ENCODE measurements at places on chromosomes 3 and 15. TPM values are rescaled to one million over a fixed set of nuclear protein-coding genes. Genes with fewer than 3 reads are reported as not detected.
A peak's percentile ranks its signal among the peaks of the same experiment; 100 is the strongest.

DNA sequence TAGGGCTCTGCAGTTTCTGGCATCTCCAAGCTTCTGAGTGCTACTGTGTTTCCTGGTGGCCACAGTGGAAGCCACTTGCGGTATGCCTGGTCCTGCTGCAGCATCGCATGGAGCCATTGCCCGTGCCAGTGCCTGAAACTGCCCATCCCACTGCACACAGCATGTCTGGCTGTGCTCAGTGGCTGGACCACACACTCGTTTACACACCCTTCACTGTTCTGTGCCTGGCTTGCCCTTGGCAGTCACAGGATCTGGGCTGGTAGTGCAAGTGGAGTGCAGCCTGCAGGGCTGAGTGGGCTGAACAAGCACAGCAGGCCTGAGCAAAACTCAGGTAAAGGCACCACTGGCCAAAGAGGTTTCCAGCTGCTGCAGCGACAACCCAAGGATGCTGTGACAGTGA is 600.0 kb downstream of the SI start:
- no peak overlapping the region for H3K27ac ChIP-seq
- H3K4me1 ChIP-seq, result no peaks in the 10 kb centered on the region
- H3K36me3 ChIP-seq, result no peaks in the 10 kb centered on the region
- no peak overlapping the region for H3K4me3 ChIP-seq
- H3K27me3 ChIP-seq, result no peaks in the 10 kb centered on the region
- DNase-seq, result no peak

DNA sequence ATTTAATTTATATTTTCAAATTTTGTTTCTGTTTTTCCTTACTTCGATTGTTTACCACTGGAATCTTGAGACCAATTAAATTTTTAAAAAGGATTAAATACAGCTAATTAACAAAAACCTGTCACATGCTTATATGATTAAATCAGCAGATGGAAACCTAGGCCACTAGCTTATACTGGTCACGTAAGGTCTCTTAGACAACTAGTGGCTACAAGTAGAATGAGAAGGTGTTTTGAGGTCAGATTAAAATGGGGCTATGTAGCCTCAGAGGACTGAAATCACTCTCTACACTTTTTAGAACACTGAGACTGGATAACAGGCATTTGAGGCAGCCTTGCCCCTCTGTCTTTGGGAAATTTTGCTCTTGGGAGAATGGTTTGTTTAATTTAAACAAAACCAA is 246.5 kb upstream of the ONECUT1 start:
- no peaks in the 10 kb centered on the region for H3K36me3 ChIP-seq
- peaks cover 8% of the 10 kb centered on the region for H3K4me1 ChIP-seq
- no peaks in the 10 kb centered on the region for H3K27me3 ChIP-seq
- H3K27ac ChIP-seq, result no peak overlapping the region

DNA sequence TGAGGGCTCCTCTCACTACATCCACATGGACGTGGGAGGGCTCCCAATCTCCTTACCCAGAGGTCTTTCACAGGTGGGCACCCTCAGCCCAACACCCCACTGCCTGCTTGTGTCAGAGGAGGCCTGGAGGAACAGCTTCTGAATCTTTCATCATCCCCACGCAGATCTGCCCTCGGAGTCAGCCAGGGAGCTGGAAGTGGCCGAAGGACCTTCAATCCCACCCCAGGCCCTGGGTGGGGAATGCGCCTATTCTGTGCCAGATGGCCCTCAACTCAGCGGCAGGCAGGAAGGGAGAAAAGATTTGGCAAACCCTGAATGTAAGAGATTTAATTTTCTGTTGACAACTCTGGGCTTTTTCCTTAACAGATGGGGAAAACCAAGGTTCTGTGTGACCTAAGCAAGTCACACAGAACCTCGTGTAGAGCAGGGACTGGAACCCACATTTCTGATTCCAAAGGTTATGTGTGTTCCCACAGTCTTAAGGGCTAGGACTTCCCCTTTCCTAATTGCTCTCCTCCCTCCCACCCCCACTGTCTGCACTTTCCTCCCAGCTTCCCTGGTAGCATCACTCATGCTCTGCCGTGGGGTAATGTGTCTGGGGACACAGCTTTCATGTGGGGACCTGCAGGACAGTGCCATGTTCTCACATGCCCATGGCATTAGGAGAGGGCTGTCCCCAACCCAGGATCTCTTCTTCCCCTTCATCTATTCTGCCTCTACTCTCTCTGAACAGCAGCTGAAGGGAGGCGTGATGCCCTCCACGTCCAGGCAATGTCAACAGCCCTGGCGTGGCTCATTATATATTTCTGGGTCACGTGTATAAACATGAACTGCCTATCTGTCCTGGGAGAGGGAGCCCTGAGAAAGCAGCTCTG is 98.1 kb downstream of the SEMA5B start:
- H3K27me3 ChIP-seq, result no peaks in the 10 kb centered on the region
- H3K4me3 ChIP-seq, result no peak overlapping the region
- H3K27ac ChIP-seq, result no peak overlapping the region
- no peak for DNase-seq
- no peaks in the 10 kb centered on the region for H3K4me1 ChIP-seq

GRCh38 chr15:64341961-64342360 is 14.0 kb downstream of the CSNK1G1 start:
- H3K27me3 ChIP-seq, result no peaks in the 10 kb centered on the region
- no peak overlapping the region for H3K27ac ChIP-seq
- peaks cover 2% of the 10 kb centered on the region for H3K36me3 ChIP-seq
- no peak overlapping the region for H3K4me3 ChIP-seq

PARL gene
- 70.5 TPM for total RNA-seq

- H3K27ac ChIP-seq, result no peak overlapping the region
- H3K36me3 ChIP-seq, result no peaks in the 10 kb centered on the region
- H3K27me3 ChIP-seq, result no peaks in the 10 kb centered on the region
- no peak overlapping the region for H3K4me3 ChIP-seq
These were observed 24.3 kb downstream of the RPLP1 start for GRCh38 chr15:69476704-69477473.

PLSCR2 gene
- not detected for total RNA-seq

DNA sequence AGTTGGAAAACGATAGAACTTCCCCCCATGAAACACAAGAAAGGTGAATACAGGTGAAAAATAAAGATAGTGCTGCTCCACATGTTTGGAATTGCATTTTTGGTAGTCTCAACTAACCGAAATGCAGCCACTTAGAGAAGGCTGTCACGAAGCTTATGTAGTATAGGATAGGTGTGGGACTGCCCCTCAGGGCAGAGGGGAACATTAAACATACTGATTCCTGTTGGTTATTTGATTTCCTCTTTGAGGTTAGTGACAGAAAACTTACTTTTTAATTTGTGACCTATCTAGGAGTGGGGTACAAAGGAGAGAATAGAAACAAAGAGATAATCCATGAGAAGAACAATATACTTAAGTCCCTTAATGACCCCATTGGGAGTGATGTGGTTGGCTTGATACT is 85.8 kb upstream of the SATB1 start:
- no peak overlapping the region for H3K27ac ChIP-seq
- DNase-seq, result no peak
- H3K27me3 ChIP-seq, result peaks cover 5% of the 10 kb centered on the region
- no peaks in the 10 kb centered on the region for H3K36me3 ChIP-seq
- peaks cover 4% of the 10 kb centered on the region for H3K4me1 ChIP-seq
- no peak overlapping the region for H3K4me3 ChIP-seq

- peak; percentile 39 for DNase-seq
- H3K27me3 ChIP-seq, result no peaks in the 10 kb centered on the region
- H3K36me3 ChIP-seq, result no peaks in the 10 kb centered on the region
- H3K4me1 ChIP-seq, result peaks cover 60% of the 10 kb centered on the region
These were observed 50.2 kb downstream of the VGLL4 start for GRCh38 chr3:11593318-11594034.

CYP1A2 gene
- not detected for total RNA-seq

DNA sequence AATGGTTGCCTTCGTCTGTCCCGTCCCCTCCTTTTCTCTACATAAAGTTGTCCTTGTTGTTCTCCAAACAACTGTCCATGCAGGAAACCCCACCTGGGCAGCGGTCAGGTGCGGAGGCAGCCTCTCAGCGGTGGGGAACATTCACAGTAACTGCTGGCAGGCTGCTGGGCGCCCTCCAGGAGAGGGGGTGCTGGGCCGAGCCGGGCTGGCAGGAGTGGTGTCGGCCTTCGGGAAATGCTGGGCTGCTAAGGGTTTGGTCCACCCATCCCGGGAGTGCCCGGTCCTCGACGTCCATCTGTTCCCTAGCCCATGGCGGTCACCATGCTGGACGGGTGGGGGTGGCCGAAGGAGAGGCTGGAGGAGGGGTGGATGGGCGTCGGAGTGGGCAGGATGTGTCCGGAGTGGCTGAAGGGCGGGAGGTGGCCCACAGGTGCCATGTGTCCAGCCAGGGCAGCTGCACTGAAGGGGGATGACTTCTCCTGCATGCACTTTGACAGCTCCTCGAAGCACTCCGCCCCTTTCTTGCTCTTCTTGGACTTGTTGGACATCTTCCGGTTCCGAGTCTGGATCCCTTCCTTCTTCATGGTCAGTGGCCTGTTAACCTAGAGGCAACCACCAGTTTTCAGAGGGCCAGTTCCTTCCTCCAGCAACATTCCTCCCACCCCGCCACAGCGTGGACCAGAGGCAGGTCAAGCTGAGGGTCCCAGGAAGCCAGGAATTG is 12.1 kb downstream of the GATA2 start:
- H3K4me3 ChIP-seq, result no peak overlapping the region
- H3K36me3 ChIP-seq, result no peaks in the 10 kb centered on the region
- peaks cover 41% of the 10 kb centered on the region for H3K4me1 ChIP-seq
- no peak overlapping the region for H3K27ac ChIP-seq
- H3K27me3 ChIP-seq, result peaks cover 100% of the 10 kb centered on the region

- peak overlapping the region; percentile 80 for H3K4me3 ChIP-seq
- no peaks in the 10 kb centered on the region for H3K36me3 ChIP-seq
- peaks cover 5% of the 10 kb centered on the region for H3K4me1 ChIP-seq
- H3K27me3 ChIP-seq, result no peaks in the 10 kb centered on the region
- no peak overlapping the region for H3K27ac ChIP-seq
These were observed 1.5 kb downstream of the ETFA start for GRCh38 chr15:76309601-76310330.

- no peak for DNase-seq
- peak overlapping the region; percentile 83 for H3K27ac ChIP-seq
- H3K36me3 ChIP-seq, result peaks cover 6% of the 10 kb centered on the region
- H3K4me3 ChIP-seq, result peak overlapping the region; percentile 95
- peaks cover 83% of the 10 kb centered on the region for H3K4me1 ChIP-seq
These were observed 18.9 kb downstream of the RGMA start for GRCh38 chr15:93070132-93070531.

GRCh38 chr3:65412588-65412987 is 626.1 kb downstream of the MAGI1 start:
- no peak overlapping the region for H3K4me3 ChIP-seq
- H3K27ac ChIP-seq, result no peak overlapping the region
- no peaks in the 10 kb centered on the region for H3K36me3 ChIP-seq
- H3K27me3 ChIP-seq, result no peaks in the 10 kb centered on the region
- peaks cover 22% of the 10 kb centered on the region for H3K4me1 ChIP-seq

DNA sequence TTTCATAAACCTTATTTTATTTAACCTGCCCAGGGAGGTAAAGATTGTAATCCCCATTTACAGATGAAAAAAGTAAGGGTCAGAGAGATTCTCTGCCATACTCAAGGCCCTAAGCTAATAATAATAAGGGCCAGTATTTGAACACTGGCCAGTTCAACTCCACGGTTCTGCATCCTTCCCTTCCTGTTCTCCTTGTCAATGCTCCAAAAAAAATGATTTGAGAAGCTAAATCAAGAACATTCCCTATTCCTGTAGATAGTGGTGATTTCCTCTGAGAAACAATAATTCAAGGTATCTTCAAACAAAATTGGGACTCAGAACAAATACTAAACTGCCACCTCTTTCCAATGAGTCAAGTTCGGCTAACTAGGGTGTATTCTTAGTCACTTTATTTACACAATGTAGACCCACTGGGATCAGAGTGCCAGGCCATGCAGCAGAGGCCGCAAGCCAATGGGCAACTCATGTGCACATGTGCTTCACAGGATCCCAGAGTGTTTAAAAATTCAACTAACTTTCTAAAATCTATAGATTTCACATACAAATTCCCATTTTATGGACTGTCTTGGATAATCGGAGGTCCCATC is 459.6 kb upstream of the WNT5A start:
- H3K27me3 ChIP-seq, result no peaks in the 10 kb centered on the region
- no peaks in the 10 kb centered on the region for H3K4me1 ChIP-seq
- no peak overlapping the region for H3K4me3 ChIP-seq
- no peak overlapping the region for H3K27ac ChIP-seq

DNA sequence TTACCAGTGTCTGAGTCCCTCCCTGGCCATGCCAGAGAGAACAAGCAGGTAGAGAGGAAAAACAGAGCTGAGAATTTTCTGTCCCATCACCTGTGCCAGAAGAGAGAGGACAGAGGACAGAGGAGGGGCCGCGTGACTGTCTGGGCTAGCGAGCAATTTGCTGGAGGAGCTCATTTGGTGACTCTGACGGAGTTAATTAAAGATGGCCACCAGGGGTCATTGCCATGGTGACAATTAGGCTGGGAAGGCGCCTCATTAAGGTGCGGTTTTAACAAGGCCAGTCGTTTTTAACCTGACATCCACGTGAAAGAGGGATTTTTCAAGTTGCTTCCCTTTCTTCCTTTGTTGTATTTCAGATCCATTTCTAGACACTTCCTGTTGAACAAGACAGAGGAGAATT is 72.4 kb downstream of the RHCG start:
- DNase-seq, result no peak
- no peaks in the 10 kb centered on the region for H3K4me1 ChIP-seq
- H3K27me3 ChIP-seq, result peaks cover 100% of the 10 kb centered on the region

DNA sequence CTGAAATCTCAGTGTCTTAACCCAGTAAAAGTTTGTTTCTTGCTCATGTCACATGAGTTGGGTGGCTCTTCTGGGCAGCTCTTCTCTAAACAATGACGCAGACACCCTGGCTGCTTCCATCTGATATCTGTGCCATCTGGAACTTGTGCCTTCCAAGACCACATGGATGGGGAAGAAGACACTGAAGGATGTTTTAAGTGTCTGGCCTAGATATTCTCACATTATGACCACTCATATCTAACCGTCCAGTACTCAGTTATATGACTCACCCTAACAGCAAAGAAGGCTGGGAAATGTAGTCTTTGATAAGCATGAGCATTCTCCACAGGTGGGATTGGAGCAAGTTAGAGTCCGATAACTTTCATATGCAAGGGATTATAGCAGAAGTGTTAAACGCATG is 66.4 kb downstream of the RYR3 start:
- no peak for DNase-seq
- no peak overlapping the region for H3K4me3 ChIP-seq

DNA sequence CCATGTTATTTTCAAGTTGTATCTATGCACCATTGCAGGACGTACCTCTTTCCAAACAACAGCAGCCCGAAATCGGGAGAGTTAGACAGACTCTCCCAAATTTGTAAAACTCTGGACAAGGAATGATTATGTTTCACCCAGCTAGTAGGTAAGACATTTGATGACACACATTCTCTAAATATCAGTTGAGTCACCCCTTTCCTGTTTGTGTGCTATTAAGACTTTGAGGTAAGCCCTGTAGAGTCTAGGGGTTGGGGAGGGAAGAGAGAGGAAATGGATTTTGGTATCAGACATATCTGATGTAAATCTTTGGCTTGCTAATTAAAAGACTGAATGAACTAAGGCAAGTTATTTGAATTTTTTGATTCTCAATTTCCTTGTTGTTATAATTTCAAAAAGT is 999.0 kb downstream of the TUSC7 start:
- H3K27me3 ChIP-seq, result no peaks in the 10 kb centered on the region
- H3K4me1 ChIP-seq, result peaks cover 5% of the 10 kb centered on the region
- DNase-seq, result no peak
- no peaks in the 10 kb centered on the region for H3K36me3 ChIP-seq
- H3K4me3 ChIP-seq, result no peak overlapping the region
- no peak overlapping the region for H3K27ac ChIP-seq
